ENCODE measurements at places on chromosomes 7 and 10.

DNA sequence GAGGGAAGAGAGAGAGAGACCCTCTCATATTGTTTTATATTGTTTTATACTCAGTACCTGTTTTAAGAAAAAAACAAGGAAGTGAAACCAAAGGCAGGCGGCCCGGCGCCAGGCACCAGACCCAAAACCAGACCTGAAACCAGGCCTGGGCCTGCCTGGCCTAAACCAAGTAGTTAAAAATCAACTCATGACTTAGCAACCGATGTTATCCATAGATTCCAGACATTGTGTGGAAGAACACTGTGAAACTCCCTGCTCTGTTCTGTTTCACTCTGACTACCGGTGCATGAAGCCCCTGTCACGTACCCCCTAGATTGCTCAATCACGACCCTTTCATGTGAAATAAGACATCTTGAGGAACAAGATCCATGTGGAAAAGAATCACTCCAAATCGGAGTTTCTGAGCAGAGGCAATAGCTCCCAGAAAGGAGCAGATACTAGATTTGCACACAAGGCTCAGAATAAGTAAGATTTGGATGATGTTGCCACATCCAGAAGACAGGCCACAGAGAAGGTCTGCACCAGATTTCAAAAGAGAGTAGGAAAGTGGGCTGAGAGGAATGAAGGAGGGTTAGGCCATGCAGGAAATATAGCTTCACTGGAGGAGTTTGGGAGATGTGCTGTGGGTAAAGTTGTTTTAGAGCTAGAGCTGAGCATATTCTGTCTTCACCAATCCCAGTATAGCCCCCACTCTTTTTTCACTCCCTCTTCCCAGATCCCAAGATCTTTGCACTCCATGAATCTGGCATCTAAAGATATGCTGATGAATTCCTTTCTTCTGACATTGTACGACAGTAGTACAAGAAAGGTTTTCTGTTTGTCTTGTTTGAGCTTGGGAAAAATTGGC lies 8.8 kb upstream of the ZNF248 start:
- no peak for DNase-seq

DNA sequence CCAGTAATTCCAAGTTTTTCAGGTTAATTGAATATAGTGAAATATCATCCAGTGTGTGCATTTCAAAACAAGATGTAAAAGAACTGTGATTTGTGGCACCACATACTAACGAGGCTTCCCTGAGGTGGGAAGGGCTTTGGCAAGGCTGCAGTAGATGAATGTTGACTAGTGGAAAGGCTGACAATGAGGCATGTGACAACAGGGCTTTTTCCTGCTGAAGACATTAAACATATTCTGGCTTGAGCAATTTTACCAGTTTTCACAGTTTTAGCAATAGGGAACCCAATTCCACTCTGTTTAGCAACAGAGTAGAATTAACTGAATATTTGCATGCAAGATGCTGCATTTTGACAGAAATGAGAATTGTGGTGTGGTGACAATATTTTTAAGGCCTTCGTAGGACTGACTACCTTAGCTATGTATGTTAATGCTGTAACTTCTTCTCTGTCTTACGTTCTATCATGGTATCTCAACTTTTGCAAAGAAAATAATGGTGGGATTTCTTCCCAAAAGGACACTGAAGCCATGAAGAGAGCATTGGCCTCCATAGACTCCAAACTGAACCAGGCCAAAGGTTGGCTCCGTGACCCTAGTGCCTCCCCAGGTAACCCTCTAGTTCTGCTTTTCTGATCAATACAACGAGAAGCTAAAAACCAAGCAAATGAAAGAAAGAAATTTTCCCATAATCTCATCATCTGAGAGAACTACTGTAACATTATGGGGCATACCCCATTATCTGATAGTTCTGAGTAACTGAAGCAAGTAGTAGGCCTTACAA lies 68.5 kb downstream of the AP3M1 start:
- DNase-seq: no peak

DNA sequence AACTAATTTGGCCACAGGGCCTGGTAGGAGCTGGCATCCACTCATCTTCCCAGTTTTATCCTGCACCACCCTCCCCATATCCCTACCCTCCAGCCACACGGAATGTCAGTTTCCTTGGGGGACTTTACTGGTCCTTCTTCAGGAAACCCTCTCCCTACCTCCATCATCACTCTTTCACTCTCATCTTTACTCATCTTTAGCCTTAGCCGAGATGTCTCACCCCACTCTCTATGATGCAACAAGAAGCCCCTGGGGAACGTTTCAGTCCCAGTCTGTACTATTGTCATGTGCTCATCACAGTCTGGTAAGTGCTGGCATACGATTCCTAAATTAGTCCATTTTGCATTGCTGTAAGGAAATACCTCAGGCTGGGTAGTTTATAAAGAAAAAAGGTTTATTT lies 34.9 kb upstream of the TMEM248 start:
- DNase-seq: no peak

GRCh38 chr7:51067757-51068156 lies 248.9 kb downstream of the COBL start:
- peak; percentile 89 for DNase-seq

DNA sequence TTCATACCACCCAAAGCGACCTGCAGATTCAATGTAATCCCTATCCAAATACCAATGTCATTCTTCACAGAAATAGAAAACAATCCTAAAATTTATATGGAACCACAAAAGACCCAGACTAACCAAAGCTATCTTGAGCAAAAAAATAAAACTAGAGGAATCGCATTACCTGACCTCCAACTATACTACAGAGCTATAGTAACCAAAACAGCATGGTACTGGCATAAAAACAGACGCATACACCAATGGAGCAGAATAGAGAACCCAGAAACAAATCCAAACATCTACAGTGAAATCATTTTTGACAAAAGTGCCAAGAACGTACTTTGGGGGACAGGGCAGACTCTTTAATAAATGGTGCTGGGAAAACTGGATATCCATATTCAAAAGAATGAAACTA lies 16.9 kb upstream of the CUL1 start:
- DNase-seq: no peak

- DNase-seq: no peak
Measured at GRCh38 chr10:75978213-75978612, 546.8 kb downstream of the LRMDA start.

DNA sequence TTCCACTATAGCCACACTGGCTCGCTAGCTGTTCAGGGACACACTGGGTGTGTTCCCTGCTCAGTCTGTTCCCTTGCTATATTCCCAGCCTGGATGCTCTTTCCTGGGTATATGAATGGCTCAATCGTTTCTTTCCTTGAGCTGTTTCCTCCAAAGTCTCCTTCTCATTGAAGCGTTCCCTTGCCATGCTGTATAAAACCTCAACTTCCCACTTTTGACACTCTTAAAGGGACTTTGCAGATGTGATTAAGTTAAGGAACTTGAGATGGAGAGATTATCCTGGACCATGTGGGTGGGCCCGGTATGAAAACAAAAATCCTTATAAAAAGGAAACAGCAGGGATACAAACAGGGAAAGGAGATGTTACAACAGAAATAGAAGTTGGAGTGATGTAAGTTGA lies 973.1 kb downstream of the LRMDA start:
- no peak for DNase-seq

DNA sequence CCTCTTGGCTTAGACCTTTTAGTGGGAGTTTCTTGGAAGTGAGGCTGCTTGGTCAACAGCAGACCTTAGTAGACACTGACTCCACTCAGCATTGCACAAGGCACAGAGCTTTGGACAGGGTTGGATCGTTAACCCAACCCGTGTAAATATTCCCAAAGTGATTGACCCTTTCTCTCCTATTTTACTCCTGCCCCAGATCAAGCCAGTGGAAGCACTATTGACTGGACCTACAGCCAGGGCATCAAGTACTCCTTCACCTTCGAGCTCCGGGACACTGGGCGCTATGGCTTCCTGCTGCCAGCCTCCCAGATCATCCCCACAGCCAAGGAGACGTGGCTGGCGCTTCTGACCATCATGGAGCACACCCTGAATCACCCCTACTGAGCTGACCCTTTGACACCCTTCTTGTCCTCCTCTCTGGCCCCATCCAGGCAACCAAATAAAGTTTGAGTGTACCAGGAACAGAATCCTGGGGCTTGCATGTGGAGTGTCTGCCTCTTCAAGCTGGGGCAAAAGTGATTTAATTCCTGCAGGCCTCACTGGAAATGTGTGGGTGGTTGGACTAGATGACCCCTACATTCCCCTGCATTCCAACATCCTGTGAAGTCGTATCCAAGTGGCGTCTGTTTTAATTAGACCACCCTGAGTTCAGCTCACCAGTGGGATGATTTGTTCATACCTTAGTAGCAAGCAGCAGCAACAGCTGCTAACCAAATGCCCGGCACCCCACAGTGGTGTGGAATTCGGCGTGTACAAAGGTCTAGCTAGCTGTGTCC lies 7.5 kb downstream of the CPA1 start:
- peak; percentile 78 for DNase-seq

DNA sequence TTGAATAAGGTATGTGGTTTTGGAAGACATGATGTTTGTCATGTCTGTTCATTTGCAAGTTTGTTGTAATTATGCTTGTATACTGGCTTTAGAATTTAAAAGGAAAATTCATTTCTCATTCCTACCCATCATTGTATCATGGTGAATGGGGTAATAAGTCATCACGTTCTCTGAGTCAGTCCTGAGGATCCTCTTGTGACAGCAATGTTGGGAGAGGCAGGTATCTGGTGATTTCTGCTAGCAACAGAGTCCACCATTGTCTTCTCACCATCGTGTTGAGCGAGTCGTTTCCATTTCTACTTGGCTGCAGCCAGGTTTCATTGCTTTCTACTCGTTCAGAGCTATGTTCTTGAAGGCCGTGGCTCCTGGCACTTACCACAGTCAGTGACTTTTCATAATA lies 16.3 kb downstream of the CUL1 start:
- no peak for DNase-seq

DNA sequence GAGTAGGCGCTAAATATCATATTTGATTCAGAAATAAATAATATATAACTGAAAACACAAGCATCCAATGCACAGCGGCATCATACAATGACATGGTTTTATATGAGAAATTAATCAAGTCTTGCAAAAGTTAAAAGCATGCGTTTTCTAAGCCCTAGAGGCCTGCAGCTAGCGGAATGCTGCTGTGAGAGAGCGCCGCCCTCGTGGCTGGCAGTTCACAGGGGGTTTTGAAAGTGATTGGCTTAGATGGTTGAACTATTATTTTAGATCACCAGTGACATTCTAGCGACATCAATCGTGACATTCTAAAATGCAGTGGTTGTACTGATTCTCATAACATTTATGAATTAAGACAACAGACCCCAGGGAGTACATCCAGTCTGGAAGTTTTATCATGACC lies 235.2 kb upstream of the MGMT start:
- no peak for DNase-seq

DNA sequence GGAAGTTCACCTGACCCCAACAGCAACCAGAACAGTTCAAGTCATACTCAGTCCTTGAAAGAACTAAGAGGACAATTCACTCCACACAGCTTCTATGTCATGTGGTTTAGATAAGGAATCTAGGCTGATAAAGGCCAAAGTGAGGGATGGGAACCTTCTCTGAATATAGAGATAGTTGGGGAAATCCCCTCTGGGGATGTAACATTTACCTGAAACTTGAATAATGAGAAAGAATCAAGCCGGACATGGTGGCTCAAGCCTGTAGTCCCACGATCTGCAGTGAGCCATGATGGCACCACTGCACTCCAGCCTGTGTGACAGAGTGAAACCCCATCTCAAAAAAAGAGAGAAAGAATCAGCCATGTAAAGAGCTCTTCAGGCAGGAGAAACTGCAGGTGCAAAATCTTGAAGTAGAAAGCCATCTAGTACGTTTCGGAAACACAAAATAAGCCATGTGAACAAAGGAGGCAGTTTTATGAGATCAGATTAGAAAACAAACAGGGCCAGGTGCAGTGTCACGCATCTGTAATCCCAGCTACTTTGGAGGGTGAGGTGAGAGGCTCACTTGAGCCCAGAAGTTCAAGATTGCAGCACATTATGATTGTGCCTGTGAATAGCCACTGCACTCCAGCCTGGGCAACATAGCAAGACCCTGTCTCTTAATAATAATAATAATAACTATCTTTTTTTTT lies 4.5 kb upstream of the DNMBP start:
- DNase-seq: no peak

DNA sequence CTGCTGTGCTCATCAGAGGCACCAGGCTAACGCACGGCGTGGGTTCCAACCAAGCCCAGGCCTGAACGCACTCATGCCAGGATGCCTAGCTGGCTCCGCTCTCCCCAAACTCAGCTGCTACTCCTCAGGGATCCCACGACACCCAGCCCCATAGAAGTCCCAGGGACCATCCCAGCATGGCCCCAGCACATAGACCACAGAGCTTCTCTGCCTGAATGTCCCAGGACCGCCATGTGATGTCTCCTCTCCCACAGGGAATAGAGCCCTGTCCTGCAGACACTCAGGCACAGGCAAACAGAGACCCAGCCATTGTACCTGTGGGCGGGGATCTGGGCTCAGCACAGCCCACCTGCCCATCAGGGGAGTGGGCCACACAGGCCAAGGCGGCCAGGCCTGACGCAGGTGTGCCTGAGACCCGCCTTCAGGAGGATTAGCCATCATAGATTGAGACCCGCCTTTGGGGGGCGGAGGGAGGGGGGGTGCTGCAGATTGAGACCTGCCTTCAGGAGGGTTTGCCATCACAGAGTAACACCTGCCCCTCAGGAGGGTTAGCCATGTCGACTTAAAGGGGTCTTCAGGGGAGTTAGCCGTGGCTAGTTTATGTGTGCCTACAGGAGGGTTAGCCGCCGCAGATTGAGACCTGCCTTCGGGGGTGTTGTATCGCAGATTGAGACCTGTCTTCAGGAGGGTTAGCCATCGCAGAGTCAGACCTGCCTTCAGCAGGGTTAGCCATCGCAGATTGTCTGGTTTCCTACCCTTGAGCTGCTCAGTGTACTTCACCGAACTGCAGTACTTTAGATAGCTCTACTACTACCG lies 29.0 kb downstream of the RASGEF1A start:
- no peak for DNase-seq

DNA sequence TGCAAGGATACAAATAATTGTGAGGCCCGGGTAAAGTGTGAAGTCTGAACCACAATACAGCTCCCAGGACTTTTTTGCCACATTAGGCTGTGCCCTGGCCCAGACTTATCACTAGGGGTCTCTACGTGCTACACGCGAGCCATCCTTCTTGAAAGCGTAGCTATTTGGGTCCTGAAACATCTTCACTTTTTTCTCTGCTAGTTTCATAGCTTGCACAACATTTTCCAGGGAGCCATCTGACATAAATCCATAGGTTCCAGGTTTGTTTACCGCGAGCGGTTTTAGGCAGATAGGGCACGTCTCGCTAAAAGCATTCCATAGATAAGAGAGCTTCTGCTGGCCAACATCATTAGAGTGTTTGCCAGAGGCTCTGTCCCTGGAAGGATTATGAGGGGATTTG lies 226.5 kb downstream of the RPS24 start:
- no peak for DNase-seq

DNA sequence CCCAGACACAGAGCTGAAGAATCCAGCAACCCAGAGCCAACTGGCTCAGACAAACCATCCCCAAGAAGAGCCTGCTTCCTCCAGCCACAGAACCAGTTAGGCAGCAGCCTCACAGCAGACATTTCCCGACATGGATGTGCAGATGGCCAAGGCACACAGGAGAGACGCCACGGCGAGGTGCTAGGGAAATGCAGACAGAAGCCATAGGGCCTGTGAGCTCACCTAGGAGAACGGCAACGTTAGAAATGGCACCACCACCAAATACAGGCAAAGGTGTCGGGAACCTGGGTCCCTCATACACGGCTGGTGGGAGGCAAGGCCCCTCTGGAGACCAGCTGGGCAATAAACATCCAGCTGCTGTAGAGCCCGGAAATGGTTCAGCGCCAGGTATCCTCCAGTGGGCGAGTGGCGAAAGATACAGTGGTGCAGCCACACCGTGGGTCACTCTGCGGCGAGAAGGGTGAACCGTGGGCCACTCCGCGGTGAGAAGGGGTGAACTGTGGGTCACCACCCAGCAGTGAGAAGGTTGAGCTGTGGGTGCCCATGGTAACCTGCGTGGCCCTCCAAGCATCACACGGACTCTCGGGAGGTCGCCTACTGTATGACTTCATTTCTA lies 31.2 kb downstream of the JAKMIP3 start:
- DNase-seq: no peak
